CD4-positive, alpha-beta T cell treated with Interleukin-15 for 1 hour (primary cell): ENCODE measurements at places on chromosomes 11 and 22.

DNA sequence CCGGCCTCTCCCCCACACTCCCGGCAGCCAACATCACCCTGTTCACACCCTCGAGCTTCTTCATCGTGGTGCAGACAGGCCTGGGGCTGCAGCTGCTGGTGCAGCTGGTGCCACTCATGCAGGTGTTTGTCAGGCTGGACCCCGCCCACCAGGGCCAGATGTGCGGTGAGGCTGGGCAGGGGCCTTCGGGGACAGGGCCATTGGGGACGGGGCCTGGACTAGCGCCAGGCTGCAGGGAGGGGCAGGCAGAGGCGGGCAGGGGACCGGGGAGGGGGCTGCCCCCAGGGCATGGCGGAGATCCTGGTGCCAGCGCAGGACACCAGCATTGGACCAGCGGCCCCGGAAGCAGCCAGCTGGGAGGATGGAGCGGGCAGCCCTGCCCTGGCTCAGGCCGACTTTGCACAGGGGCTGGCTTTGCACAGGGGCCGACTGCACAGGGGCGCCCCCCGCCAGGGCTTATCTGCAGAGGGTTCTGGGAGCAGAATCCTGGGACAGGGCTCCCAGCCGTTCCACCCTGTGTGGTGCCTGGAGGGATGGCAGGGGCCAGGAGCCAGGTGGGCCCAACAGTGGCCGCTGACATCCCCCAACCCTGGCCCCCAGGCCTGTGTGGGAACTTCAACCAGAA lies 8.6 kb downstream of the MUC5B start:
- no peak for DNase-seq

GRCh38 chr11:102026217-102026616 lies 21.0 kb upstream of the CFAP300 start:
- no peak for DNase-seq

- DNase-seq: peak; percentile 39
Measured at GRCh38 chr11:75350743-75351540, 519 bp downstream of the ARRB1 start.

GRCh38 chr11:77793972-77794371 lies 26.6 kb downstream of the RSF1 start:
- DNase-seq: no peak

DNA sequence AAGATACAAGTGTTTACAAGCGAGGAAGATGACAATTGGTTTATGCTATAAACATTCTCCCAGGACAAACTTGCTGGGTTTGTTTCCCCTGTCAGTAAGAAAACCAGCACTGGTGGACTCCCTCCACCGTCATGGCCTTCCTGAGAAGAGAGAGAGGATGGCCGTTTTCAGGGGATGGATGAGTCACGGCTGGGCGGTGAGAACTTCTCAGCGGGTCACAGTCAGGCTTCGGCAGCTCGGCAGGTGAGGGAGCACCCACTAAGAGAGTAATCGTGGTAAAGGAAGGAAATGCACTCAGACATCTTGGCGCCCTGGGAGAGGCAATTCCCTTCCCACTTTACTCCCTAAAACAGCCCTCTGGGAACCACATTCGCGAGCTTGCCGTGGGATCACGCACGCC lies 83.9 kb downstream of the NCAM1 start:
- no peak for DNase-seq

GRCh38 chr11:35750315-35750714 lies 87.7 kb downstream of the TRIM44 start:
- no peak for DNase-seq

DNA sequence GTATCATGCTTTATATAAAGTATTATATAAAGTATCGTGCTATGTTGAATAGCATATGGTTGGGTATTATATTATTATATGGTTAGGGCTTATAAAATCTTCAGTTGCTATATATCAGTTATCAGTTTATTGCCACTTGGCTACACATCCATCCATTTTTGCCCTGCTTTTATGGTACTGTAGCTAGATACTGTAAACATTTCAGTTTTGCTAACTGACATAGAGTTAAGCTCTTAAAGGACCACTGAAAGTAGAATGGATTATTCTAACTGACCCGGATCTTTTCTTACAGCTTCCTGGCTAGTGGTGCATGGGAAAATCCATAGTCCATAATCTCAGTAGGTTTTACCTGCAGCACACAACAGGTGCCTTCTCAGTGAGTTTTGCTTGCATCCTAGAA lies 405.3 kb upstream of the LUZP2 start:
- DNase-seq: no peak

DNA sequence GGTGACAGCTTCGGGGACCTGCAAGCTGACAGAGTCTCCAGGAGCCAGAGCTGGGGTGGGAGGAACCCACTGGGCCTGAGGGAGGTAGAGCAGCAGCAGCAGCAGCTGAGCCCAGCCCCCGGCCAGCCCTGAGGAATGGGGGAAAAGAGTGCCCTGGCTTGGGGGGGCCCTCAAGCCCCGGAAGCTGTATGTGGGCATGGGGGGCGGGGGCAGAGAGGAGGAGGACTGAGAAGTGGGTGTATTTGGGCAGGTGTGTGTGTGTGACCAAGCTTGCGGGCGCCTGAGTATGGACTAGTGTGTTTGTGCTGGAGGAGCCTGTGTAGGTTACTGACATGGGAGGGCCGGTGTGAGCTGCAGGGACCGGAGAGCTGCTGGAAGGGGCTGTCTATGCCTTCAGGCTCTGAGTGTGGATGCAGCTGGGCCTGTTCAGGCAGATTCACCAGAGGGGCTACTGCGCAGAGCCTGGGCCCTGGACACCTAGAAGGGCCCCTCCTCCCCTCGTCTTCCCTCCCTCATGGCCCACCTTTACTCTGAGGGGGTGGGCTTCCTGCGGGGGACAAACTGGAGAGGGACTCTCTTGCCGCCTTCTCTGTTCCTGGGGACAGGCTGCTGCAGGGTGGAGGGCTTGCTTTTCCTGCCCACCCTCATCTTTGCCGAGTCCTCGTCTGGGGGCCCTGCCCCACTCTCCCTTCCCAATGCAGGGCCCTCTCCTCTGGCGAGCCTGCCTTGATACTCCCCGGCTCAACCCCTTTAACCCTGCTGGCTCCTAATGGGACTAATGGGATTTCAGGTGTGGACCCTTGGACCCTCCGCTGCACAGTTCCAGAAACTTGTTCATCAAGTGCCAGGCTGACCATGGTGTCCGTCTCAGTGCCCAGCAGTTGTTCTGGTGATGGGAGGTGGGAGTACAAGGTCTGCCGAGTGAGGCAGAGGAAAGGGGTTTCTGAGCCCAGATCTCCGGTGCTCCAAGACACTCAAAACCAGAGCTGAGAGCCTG lies 28.2 kb downstream of the ST3GAL4 start:
- DNase-seq: no peak
